ENCODE measurements at places on chromosomes 2 and 18.
A peak's percentile ranks its signal among the peaks of the same experiment; 100 is the strongest.

DNA sequence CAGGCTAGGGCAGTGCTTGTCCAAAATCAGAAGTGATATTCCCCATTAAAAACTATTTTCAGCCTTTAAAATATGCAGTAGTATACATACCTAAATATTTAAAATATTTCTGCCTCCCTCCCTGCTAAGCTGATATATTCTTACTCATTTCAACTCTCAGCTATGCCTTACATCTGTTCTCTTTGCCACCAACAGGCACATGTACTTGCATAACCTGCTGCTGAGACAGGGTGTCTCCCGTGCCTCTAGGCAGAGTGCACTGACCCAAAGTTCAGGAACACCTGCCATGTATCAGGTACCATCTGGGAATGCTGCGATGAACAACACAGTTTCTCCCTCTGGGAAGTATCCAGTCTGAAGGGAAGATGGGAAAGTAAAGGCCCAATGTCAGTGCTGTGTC is 91.7 kb downstream of the STK39 start:
- no peak for DNase-seq

DNA sequence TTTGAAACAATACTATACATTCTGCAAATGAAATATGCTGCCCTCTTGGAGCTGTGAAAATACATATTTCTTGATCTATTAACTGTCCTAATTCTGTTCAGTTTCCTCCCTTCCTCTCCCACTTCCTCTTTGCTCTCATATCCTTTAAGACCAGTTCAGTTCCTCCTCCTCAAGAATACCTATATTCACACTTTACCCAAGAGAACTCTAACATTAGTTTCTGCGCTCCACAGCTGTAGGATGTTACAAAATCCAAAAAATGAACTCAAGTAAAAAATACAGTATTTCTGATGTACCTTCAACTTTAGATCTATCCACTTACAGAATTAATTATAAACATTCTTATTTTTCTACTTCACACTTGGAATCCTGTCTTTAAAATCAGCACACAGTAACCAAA is 5.4 kb downstream of the ITSN2 start:
- DNase-seq: no peak

- DNase-seq: no peak
These were observed 386 bp upstream of the YIPF4 start for GRCh38 chr2:32277363-32277673.

DNA sequence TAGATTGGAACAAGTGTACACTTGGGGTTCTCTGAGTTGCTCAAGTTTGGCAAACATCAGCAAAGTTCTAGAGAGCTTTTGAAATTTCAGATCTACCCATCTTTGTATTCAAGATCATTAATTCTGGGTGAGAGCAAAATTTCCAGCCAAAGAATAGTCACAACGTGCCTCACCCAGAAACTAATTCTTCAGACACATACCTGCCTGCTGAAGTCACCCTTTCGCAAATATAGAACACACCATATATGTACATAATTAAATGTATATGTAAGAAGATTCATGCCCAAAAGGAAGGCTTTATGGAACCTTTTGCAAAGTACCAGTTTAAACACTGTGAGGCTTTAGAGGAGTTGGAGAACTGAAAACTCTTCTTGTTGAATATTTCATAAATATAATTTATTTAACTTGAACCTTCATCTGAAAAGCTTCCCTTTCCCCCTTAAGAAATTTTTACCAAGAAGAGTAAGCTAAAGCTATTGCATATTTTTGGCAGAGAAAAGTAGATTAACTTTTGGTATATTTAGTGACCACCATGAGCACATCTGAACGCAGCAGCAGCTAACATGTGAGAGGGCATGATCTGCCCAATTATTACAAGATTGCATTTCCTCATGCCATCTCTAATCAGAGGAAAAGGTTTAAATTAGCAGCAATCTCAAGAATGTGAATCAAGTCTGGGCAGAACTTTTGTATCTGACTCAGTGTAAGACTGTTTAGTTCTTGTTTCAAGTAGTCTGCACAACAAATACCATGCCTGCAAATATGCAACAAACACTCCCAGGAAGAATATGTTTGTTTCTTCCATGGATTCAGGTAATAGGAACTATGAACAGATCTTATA is 8.2 kb downstream of the RND3 start:
- DNase-seq: peak; percentile 15

GRCh38 chr2:144453486-144454158 is 66.3 kb downstream of the ZEB2 start:
- no peak for DNase-seq

GRCh38 chr2:127220102-127220767 is at the start of gene CYP27C1:
Gene CYP27C1 (minus strand): TSS chr2:127220299. CDS start chr2:127220270, 29 bp downstream.
- no peak for DNase-seq

- DNase-seq: peak; percentile 39
These were observed 108.9 kb downstream of the CD226 start for GRCh38 chr18:69838620-69839411.

- no peak for DNase-seq
These were observed 984 bp upstream of the MSH2 start for GRCh38 chr2:47401789-47402554.

GRCh38 chr2:69619725-69620124 is 23.8 kb downstream of the AAK1 start:
- no peak for DNase-seq

DNA sequence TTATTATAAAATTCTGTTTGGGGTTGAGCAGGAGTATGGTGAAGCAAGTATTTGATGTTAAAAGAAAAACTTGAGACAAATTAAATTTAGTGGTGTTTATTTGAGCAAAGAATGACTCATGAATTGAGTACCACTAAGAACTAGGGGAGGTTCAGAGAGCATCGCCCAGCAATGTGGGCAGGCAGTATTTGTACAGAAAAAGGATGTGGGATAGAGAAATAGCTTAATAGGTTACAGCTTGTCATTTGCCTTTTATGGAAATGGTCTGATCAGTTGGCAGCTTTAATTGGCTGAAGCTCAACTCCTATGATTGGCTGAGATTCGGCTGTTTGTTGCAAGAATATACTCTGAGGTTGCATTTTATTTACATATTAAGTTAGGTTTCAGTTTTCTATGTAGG is 68.2 kb downstream of the LRATD1 start:
- no peak for DNase-seq

- DNase-seq: no peak
These were observed 106.4 kb downstream of the BCL2L11 start for GRCh38 chr2:111226876-111227700.

- no peak for DNase-seq
These were observed 206.2 kb upstream of the EPAS1 start for GRCh38 chr2:46091004-46091403.

GRCh38 chr2:223815186-223815883 is 22.0 kb downstream of the AP1S3 start:
- peak; percentile 93 for DNase-seq

GRCh38 chr2:47675196-47675825 is 107.6 kb upstream of the MSH6 start:
- DNase-seq: no peak

DNA sequence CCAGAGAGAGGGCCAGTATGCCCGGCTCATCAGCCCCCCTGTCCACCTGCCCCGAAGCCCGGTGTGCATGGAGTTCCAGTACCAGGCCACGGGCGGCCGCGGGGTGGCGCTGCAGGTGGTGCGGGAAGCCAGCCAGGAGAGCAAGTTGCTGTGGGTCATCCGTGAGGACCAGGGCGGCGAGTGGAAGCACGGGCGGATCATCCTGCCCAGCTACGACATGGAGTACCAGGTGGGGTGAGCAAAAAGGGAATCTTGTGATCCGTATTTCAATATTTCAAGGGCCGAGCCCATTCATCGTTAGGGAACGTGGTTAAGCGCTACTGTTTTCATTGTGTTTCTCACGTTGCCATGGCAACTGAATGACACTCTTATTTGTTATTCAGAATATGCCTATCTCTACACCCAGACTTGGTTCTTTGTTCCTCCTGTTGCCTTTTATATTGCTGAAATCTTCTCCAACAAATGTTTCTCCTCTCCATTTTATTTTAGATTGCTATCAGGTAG is 81.5 kb downstream of the NRP2 start:
- DNase-seq: peak; percentile 58

All from RKO (cell line).